Nucleus accumbens (tissue), 56 donors: ENCODE measurements at places on chromosomes 5 and 9.

DNA sequence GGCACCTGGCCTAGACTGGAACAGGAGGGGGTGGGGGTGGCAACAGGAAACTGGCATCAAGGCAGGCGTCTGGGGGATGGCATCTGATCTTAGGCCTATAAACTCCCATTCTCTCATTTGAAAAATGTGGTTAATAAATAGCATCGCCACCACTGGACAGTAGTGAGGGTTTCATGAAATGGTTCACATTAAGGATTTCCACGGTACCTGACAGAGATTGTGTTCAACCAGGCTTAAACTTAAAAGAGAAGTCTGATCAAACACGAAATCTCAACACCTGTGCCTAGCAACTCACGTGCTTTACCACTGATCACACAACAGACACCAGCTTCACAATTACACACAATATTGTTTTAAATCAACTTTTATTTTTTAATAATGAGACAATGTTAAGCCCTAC is 3.0 kb downstream of the DENND1A start:
- no peak for DNase-seq

DNA sequence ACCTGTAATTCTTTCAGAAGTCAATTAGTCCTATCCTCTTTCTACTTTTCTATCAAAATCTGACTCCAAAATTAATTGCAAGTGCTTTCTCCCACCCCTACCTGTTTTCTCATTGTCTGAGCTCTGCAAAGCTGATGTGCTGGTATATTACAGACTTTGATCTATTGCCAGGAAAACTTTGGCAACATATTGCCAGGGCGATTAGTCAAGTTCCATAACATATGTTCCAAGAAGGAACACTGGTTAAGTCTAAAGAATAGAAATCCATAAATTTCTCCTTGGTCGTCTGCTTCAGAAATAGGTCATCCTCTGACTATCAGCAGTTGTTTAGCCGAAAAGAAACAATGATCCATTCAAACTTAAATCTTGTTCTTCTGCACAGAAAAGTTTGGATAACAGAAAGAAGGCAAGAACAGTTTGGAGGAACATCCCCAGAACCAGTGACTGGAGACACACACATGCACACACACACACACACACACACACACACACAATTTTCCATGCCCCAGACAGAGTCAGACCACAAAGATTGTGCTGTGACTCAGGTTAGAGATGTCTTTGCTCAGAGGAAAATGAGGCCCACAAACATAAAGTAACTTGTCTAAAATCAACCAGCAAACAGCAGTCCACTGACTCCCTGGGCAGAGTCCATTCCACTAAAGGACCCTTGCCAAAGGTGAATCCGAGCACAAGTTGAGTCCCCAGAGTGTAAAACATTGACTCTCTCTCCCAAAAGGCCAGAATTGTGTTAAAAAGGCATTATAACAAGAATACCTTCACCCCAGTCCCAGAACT is 202.1 kb downstream of the DEPDC1B start:
- no peak for DNase-seq

DNA sequence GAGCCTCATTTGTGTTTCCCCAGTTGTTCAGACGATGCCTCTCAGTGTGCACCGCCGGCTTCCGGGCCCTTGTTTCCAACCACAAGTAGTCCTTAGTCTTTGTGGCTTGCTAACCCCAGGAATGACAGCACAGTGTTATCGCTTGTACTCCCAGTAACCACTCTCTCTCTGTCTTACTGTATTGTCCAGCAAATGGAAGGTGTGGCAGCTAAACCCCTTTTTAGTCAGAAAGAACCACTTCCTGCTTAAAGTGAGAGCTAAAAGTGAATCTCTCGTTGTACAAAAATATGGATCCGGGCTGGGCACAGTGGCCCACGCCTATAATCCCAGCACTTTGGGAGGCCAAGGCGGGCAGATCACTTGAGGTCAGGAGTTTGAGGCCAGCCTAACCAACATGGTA is 61.3 kb downstream of the ENC1 start:
- DNase-seq: no peak

GRCh38 chr9:114433086-114433485 is 45.3 kb upstream of the AKNA start:
- no peak for DNase-seq
